Suppressor macrophage (primary cell): ENCODE measurements at places on chromosomes 12 and 14.

GRCh38 chr14:66603945-66604344 is 96.0 kb downstream of the GPHN start:
- no peak for DNase-seq

DNA sequence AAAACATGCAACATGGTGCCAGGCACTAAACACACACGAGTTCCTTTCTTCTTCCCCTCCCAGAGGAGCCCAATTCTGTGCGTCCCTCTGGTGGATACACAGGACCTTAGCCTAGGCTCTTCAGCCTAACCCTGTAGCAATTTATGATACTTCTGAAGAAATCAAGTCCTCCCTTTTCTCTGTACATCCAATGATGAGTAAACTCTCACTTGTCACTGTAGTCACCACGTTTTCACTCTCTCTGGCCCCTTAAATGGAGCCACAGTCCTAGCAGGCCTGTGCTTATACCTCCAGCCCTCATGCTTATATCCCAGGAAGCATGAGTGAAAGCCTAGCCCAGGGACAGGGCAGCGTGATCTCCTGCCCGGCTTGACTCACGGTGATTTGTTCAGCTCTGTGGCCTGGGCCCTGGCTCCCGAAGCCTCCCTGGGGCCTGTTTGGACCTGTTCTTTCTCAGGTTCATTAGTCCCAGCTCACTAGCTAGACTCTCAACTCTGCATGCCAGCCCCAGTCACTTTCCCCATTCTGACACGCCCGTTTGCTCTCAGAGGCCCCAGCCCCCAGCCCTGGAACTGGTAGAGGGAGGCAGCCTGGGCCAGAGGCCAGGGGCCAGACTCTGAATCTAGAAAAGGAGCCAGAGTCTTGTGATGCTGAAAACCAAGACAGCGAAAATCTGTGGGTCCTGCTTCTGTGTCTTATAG is 24.1 kb upstream of the PLEKHG3 start:
- no peak for DNase-seq

GRCh38 chr12:71208053-71208685 is 50.4 kb upstream of the TSPAN8 start:
- DNase-seq, result no peak

DNA sequence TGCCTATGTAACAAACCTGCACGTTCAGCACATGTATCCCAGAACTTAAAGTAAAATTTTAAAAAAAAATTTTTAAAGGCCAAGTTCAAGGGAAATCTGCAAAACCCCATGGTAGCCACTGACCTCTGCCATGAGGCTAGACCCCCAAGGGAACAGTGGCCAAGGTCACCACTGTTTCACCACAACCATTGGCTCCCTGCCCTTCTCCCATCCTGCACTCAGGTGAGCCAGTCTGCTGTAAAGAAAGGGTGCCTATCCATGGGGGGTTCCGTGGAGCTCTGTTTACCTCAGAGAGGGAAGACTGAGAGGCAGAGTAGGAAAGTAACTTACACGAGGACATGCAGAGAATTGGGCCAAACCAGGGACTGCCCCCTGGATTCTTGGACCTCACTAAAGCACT is 38.6 kb downstream of the VWF start:
- no peak for DNase-seq

DNA sequence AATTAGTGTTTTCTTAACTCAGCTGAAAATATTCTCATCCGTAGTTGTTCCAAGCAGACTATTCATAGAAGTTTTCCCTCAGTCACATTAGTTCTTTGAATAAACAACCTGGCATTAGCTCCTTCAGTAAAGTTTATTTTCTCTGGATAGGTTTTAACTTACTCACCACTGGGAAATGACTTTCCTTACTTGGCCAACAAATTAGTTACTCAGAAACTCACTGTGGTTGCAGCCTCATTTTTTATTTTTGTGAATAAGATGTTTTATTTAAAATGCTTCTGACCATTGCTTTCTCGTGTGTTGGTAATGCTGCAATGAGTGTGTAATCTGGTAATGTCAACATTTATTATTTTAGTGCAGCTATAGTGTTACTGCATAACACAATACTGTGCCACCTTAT is 74.9 kb downstream of the NOVA1 start:
- no peak for DNase-seq

GRCh38 chr12:47391566-47391965 is 311.8 kb upstream of the AMIGO2 start:
- no peak for DNase-seq

DNA sequence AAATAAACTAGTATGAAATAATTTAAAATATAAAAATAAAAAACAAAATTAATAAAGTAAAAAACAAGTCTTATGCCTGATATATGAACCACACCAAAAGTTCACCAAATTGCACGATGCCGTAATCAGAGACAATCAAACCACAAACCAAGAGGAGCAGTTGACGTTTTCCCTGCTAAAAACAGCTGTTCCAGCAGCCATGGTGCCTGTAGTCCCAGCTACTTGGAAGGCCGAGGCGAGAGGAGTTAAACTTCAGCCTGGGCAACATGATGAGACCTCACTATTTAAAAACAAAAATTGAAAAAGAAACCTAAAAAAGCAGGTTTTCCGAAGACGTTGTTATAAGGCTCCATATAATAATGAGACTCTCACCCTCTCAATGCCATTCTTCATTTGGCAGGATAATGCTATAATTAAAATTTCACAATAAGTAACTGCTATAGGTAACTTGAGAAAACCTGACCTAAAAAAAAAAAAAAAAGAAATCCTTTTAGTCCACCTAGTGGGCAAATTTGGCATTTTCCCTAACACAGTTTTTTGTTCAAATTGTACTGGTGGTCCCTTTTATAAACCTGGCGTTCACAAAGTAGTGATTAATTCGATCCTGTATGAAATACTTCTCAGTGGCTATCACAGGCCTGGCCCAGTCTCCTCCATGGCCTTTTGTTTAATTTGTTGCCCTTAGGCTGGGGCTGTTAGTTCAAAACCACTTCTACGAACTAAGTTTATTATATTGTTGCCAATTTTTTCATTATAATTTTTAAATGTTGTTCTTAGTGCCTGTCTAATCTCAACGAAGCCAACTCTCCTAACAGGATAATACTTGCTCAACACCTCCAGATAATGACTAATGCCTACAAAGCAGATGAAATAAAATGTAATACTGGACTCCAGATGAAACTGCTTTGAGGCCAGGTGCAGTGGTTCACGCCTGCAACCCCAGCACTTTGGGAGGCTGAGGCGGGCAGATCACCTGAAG is 62.1 kb downstream of the TNFAIP2 start:
- DNase-seq, result peak; percentile 45

- no peak for DNase-seq
Measured at GRCh38 chr14:90281756-90282155, 25.4 kb downstream of the PSMC1 start.

- no peak for DNase-seq
Measured at GRCh38 chr12:113758165-113758924, 207.8 kb downstream of the RBM19 start.

- peak; percentile 22 for DNase-seq
Measured at GRCh38 chr14:38079268-38079667, 128.4 kb upstream of the SSTR1 start.

DNA sequence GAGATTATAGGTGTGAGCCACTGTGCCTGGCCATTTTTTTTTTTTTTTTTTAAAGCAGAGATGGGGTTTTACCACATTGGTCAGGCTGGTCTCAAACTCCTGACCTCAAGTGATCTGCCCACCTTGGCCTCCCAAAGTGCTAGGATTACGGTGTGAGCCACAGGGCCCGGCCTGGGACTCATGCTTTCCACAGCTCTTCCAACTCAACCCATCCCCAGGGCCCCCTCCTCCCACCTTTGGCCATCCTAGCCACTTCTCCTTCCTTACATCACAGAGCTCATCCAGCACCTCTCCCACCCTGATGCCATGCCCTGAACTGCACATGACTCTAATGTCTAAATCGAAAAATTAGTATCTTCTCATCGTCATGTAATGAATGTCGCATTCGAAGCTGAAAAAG is 12.6 kb upstream of the TDRD9 start:
- no peak for DNase-seq

GRCh38 chr12:89067421-89068187 is 284.7 kb downstream of the DUSP6 start:
- peak; percentile 51 for DNase-seq

DNA sequence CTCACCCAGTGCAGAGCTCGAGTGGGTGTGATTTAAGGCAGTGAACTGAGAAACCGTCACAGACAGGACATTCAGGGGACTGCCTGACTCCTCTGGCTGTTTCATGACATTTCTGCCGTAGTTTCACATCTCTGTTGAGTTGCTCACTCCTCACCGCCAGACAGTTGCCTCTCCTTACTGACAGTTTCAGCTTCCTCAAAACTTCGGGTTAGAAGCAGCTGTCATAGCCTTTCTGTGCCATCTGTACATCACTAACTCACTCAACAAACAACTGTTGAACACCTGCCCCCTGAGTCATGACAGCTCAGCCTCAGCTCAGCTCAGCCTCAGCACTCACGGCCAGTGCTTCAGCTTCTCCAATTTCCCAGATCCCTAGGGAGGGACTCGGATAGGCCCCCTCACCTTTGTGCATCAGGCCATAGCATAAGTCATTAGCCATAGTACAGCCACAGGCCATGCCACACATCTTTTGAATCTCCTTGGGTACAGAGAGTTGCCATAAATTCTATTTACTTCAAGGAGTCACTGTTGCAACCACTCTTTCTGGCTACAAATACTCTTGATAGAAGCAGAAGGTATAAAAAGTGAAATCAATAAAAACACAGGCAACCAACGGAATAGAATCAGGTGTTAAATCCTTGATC is 6.2 kb upstream of the SLC15A4 start:
- peak; percentile 89 for DNase-seq

DNA sequence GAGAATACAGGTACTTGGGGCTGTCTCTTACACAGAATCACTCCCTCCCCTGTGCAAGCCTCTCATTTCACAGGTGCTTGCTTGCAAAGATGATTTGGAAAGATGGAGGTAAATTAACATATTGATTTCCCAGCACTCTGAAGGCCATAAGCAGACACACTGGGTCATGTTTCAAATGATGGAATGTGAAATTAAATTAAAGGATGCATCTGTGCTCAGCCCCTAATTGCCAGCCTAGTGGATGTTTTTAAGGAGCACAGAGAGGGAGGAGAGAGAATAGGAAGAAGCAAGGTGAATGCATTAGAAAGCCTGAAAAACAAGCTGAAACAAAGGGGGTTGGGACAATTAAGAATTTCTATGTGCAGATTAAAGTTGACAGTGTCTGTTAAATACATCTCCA is 96.1 kb upstream of the GRIP1 start:
- no peak for DNase-seq

GRCh38 chr12:6792522-6793201 is 3.3 kb downstream of the CD4 start:
- DNase-seq, result peak; percentile 94

DNA sequence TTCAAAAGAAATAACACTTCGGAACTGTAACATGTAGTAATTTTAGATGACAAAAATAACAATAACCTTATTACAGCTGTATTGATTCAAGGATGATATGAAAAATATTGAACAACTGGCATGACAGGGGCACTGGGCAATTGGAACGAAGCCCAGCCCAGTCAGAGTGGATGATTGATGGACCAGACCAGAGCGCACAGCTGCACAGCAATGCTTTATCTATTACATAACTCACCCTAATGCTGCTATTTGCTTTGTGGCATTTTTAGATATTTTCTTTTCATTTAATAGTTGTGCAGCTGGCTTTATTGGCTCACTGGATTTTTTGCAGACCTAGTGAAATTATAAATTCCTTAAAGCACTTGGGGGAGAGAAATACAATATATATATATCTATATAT is 26.9 kb upstream of the FERMT2 start:
- no peak for DNase-seq

DNA sequence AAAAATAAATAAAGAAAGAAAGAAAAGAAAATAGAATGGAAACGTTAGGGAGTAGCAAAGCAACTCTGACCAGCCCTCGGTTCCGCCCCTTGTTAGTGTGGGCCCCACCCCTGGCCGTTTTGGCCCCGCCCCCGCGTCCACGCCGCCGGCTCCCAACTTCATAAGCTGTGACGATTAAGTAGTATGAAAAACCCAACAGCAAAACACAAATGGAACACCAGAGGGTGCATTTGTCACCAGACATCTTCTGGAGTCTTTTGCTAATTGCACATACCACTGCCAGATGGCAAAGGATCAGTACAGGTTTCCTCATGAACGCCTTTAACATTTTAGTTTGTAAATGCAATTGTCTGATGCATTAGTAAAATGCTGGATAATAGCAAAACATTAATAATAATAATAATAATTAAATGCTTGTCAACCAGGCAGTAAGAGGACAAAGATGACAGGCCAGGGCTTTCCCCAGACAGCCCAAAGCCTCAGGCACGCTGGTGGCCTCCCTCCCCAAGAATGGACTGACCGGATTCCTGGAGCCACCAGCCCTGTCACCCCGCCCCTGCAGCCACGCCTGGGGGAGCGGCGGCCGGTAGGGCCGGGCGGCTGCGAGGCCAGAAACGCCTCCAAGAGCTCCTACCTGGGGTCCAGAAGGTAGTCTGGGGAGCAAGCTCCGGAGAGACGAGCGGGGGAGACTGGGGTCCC is 23.6 kb downstream of the HSP90AA1 start:
- peak; percentile 93 for DNase-seq

DNA sequence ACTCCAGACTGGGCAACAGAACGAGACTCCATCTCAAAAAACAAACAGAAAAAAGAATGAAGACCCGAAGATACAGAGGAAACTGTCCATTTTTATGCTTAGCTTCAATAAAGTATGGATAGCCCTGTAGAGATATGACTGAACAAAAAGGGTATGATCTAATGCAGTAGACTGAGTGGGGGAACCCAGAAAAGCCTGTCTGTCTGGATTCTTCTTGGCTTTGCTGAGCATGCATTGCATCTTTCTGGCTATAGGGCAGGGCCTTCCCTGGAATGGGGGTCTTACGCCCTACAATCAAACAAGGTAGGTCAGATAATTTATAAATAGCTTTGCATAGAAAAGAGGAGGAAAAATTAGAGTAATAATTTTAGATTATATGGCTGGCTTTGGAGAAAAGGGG is 10.1 kb downstream of the MIA2 start:
- no peak for DNase-seq

DNA sequence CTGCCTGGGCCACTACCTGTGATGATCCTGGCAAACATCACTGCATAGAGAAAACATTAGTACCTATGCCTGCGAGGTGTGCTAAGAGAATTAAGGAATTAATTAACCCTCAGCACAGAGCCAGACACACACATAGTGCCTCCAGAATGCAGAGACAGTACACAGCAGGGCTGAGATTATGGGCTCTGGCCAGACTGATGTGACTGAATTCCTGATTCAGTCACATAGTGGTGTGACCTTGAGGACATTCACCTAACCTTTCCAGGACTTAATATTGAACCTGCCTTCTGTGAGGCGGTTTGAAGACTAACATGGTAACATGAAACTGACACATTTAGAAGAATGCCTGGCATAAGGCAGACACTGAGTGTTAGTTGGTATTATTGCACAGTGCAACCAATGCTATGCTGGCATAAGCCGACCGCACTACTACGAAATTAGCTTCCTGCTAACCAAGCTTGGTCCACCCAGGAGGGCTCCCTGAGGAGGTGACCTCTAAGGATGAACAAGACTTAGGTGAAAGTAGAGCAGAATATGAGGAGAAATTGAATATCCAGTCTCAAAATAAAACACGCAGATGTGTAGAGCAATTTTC is 32.0 kb upstream of the SELPLG start:
- no peak for DNase-seq

- no peak for DNase-seq
Measured at GRCh38 chr14:92225731-92226130, 97.2 kb upstream of the SLC24A4 start.
